ENCODE measurements at places on chromosomes 5 and 9.

DNA sequence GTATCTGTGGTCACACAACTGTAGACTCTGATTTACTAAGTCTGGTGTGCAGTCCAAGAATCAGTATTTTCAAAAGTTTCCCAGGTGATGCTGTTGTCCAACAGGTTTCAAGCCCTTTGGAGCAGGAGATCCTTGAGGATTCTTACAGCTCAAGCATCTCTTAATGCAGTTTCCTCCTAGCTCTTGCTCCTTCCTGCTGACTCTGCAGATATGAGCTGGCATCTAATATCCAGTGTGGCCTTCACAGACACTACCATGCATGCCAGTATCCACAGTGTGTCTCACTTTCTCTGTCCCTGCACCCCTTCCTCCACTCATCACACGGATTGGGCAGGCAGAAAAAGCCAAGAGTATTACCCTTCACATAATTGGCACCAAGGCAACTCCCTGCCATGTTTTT is 182.2 kb upstream of the TNC start:
- no peak for DNase-seq

GRCh38 chr5:69492923-69493395 is 369 bp downstream of the OCLN start:
- no peak for DNase-seq

- no peak for DNase-seq
Observed at GRCh38 chr5:444226-444625, 1.2 kb downstream of the EXOC3 start.

DNA sequence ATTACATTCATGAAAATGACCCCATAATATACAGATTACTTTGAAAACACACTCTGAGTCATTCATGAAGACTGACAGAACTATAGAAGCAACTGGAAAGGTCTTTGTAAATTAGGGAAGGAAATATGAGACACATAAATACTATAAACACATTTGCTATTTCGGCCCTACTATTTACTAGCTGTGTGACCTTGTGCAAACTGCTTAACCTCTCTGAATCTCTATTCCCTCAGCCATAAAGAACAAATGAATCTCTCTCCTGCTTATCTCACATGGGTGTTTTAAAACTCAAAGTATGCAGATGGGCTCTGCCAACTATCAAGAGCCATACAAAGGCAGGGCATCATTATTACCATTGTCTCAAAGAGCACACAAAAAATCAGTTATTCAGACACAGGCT is 52.9 kb downstream of the APBA1 start:
- DNase-seq, result no peak

DNA sequence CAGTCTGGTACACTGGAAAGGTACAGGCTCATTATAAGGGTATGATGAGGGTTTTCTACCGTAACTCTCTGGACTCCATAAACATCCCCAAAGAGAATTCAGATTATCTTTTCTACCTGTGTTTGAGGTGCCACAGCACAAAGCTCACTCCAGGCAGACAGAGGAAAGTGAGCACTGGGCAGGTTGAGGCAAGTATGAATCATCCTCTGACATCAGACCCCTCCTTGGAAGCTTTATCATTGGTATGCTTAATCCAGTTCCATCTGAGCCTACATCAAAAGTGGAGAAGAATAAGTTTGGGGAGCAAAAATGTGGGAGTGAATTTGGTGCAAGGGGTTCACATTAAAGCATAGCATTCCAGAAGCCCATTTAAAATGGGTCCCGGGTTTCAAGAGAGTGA is 21.7 kb downstream of the C9orf152 start:
- no peak for DNase-seq

- no peak for DNase-seq
Observed at GRCh38 chr9:72919246-72919945, 33.5 kb downstream of the ALDH1A1 start.

DNA sequence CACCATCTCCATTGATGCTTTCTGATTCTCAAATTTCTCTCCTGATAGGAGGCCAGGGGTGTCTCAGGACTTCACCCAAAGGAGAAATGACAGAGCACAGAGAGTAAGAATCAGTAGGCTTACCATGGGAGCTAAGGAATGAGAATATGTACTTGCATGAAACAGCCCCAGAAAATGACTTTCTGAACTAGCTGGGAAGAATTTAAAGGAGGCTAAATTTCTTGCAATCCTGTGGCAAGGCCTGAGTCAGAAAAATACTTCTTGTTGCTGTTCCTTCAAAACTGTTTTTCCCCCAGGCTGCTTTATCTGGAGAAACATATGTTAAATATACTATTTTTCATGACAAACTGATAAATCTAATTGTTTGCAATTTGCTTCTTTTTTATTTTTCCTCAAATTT is 53.4 kb upstream of the FBXL7 start:
- peak; percentile 78 for DNase-seq

DNA sequence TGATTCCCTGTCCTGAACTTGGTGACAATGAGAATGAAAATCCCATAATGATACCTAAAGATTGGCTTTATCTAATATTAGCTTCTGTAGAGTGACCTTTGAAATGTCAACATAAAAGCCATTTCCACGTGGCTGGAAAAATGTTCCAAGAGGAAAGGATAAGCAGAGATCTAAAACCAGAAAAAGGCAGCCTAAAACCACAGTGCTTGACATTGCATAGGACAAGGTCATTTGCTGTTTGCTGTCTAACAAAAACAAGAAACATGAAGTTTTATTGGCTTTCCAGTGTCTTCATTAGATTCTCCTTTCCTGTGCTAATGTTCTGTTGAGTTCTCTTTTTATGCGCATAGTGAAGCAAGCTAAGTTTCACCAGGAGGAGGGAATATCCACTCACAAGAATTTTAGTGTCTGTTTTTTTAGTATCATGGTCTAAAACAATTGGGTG is 44.6 kb downstream of the CPEB4 start:
- DNase-seq, result no peak

DNA sequence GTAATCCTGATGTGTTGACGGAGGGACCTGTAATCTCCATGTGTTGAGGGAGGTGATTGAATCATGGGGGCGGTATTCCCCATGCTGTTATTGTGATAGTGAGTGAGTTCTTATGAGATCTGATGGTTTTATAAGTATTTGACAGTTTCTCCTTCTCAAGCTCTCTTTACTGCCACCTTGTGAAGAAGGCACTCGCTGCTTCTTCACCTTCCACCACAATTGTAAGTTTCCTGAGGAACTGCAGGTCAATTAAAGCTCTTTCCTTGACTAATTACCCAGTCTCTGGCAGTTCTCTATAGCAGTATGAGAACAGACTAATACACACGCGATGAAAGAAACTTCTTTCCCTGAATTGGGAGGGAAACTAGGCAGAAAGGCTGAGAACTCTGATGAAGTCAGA is 141.1 kb upstream of the RAD23B start:
- peak; percentile 68 for DNase-seq

DNA sequence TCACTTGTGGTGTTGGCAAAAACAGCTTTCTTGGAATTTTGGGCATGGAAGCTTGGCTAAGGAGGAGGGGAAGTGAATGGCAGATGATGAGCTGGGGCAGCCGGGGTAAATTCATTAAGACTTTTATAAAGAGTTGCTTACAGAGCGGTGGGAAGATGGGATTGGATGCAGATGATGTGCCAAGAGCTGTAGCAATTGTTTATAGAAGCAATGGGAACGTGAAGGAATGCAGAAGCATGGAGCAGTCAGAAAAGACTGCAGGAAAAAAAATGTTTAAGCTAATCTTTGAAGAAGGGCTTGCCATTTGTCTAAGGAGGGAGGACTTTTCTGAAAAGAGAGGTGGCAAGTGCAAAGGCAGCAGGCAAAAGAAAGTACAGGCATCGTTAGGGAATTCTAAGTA is 86.6 kb upstream of the SHISAL2B start:
- DNase-seq, result no peak

- DNase-seq, result no peak
Observed at GRCh38 chr9:109289186-109289585, 31.7 kb downstream of the EPB41L4B start.

DNA sequence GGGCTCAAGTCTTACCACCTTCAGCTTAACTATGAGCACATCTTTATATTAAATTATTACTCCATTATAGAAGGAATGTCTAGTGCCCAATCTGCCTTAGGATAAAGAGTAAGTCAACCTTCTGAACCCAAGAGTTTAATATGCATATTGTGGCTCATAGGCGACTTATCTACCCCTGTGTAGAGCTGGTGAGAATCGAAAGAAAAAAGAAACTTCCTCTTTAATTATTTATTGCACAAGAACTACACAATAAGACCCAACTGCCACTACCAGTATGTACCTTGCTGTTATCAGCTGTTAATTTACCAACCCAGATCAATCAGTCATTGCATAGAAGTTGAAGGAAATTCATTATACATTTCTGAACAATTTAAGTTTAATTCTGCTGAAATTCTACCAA is 329.1 kb upstream of the SLC24A2 start:
- DNase-seq, result no peak

DNA sequence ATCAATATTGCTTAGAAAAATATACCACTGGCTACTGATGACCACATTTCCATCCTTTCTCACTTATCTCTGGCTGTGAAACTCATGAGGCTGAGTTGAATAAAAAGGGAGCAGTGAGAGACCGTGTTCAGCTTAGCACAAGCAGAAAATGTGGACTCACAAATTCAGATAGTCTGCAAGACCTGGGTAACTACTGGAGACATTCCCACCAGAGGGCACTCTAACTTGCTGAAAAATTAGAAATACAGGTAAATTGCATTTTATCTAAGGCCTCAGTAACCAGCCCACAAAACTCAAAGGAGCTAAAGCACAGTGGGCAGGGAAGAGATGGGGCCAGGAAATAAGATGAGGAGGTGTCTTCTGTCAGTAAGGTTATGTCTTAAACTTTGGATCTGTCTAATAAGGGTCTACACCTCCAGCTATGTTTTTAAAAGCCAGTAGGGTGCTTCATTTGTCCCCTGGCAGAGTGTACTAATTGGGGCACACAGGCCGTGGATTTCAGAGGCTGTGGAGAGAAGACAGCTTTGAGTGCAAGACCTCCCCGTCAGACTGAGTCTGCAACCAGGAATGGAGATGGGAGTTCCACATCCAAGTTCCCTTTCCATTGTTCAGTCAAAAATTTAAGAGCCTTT is 8.7 kb upstream of the NDUFB6 start:
- DNase-seq, result peak; percentile 88

DNA sequence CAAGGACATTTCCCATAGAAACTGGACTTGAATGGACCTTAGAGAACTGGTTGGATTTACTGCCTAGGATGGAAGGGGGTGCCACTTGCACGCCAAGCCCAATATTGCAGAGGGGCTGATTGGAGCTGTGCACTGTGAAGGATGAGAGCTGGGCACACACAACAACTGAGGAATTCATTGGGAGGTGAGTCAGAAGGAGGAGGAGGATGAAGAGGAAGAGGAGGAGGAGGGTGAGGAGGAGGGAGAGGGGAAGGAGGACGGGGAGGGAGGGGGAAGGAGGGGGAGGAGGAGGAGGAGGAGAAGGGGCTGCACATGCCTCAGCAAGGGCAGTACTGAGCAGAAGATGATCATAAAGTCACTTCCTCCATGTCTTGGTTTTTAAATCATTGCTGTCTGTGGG is 5.7 kb upstream of the ICE1 start:
- DNase-seq, result no peak

- DNase-seq, result no peak
Observed at GRCh38 chr5:33398501-33398900, 42.3 kb upstream of the TARS1 start.

- no peak for DNase-seq
Observed at GRCh38 chr9:21294904-21295538, 10.1 kb downstream of the IFNA5 start.

Measured in choroid plexus epithelial cell (primary cell).